ENCODE measurements at places on chromosomes 4 and X.

GRCh38 chr4:185774845-185775680, 36.9 kb downstream of the SORBS2 start:
- DNase-seq, result no peak

GRCh38 chrX:23742174-23742696, 841 bp downstream of the ACOT9 start:
- no peak for DNase-seq

DNA sequence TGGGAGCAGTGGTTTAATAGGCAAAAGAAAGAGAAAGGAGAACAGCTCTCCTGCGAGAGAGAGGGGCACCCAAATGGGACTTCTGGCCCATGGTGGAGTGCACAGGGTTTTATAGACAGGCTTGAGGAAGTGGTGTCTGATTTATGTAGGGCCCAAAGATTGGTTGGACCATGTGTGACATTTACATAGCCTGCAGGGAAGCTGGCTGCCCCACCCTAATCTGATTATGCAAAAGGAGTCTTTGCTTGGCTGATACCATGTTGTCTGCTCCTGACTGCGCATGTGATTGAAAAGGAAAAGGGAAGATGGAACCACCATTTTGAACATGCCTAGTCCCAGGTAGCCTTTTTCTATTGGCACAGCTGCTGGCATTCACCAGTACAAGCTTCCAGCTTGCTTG, 100.0 kb upstream of the DIPK2B start:
- no peak for DNase-seq

- DNase-seq, result no peak
Measured at GRCh38 chrX:46456125-46456922, 88.9 kb downstream of the ZNF674 start.

DNA sequence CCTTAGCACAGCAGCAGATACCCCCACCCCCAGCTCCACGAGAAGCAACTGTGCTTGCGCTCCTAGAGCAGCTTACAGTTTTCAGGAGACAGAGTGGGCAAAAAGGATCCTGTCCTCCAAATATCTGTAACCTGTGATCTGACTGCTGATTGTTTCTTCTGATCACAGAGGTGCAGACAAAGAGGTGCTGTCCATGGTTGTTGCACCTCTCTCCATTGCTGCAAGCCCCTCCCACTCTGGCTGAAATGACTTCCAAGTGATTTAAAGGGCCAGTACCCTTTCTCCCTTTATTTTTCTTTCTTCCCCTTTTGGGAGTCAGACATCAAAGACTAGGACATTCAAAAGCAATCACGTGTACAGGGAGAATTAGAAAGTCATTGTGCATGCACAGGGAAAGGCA, 205.3 kb upstream of the GEMIN8 start:
- no peak for DNase-seq

DNA sequence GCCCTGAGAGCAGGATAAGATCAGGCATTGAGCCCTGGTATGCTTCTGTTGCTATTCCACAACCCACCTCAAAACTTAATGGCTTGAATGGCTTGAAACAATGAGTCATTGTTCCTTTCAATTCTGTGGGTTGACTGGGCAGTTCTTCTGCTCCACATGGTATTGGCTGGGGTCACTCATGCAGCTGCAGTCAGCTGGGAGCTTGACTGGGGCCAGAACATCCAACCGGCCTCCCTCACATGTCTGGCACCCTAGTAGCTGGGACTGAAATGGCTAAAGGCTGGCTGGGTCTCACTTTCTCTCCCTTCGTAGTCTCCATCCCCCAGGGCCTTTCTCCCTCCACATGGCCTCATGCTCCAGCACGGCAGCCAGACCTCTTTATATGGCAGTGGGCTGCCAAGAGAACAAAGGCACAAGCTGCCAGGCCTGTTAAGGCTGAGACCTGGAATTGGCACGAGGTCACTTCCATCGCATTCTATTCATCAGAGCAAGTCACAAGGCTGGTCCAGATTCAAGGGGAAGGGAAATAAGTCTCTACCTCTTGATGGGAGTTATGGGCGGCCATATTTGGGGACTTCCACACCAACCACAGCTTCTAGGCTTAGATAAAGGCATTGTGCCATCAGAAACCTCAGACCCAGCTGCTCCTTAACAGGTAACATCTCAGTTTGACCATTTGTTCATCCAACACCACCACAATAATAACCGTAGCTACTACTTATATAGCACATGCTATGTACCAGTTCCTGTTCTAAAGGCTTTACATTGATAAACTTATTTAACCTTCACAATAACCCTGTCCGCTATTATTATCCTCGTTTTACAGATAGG, 159.7 kb upstream of the ATP6AP2 start:
- DNase-seq, result no peak

DNA sequence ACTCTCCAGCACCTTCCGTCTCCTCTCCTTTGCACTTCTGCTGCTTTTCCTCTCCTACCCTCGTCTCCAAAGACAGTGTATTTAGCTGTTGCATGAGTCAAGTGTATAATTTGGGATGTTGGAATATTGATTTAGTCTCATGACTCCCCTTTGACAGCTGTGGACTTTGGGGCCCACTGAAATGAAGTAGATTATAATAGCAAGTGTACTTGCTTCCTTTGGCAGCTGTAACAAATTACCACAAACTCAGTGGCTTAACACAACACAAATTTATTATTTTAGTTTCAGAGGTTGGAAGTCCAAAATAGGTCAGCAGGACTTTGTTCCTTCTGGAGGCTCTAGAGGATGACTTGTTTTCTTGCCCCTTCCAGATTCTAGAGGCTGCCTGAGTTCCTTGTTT, 29.5 kb upstream of the MSL3 start:
- no peak for DNase-seq

DNA sequence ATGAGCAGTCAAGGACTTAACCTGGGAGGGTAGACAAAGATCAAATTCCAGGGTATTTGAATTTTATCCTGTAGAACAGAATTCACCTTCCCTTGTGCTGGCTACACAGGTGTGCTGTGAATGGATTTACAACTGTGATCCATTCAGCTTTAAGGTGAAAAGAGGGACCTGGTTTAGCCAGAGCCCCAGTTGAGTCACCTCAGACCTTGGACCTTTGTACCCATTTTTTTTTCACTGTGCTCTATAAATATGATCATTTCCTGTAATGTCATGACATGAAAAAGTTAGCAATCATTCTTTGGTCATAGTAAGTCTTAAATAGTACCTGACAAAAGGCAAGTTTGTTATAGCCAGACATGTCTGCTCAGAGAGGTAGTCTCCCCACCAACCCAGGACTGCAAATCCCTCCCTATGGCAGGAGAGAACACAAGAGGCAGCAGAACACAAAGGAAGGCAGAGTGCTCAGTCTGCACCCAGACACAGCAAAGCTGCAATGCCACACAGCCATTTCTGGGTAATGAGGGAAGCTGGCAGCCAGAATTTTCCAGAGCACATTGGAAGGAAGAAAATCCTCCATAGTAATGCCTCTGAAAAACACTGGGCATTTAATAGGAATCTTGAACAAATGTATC, 77.9 kb downstream of the CXXC4 start:
- no peak for DNase-seq
